ENCODE measurements at places on chromosomes 12 and 14.
A peak's percentile ranks its signal among the peaks of the same experiment; 100 is the strongest.

- DNase-seq: no peak
Measured at GRCh38 chr12:18108611-18109010, 18.6 kb upstream of the RERGL start.

DNA sequence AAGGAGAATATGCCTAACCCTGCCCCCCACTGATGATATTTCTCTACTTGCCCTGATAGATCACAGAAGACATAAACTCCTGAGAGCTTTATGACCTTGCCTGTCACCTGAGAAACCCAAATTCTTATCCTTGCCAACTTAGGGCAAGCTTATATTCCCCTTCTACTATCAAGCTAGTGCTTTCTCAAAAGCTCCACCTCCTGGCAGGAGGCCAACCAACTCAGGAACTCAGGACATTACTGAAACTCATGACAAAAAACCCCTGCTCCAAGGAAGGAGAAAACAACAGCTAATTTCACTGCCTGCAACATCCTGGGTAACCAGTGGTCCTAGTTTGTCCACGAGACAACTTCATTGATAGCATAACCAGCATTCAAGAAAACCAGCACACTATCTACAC, 60.9 kb upstream of the FSCB start:
- no peak for DNase-seq

GRCh38 chr14:68568907-68569897, 223.7 kb downstream of the ZFP36L1 start:
- no peak for DNase-seq

DNA sequence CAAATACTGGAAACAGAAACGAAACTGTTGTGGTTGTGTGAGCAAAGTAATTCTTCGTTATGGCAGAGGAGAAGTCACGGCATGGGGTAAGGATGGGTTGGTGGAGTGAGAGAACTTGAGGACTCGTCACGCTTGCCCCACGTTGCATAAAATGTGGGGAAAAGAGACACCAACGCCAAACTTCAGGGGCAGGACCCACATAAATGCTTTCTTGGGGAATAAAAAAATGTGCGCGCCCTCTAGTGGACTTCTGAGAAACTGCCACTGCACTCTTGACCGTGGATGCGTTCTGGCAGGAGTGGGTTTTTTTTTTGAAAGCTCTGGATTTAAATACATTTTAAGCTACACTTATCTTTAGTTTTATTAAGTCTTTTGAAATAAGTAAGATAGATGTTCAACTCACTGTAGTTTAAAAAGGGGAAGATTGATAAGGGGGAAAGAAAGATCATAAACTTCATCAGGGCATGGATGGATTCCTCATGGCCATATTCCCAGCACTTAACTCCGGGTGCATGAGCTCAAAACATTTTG, 4.1 kb upstream of the IGF1 start:
- peak; percentile 71 for DNase-seq

DNA sequence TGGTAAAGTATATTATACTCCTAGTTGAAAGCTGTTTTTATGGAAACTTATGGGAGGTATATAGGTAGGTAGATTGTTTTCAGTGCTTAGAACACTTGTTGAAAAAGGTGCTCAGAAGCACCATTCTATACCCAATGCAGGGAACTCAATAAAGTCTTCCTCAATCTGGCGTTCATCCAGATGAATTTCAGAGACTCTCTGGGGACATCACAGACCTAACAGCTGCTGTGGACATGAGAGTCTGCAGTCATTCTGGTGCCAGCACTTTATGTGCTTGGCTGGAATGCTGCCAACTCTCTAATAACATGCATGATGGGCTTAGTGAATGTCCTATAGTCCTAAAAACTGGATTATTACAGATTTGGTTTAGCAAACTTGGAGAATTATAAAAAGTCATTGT, 115.9 kb downstream of the NTN4 start:
- DNase-seq: peak; percentile 87

GRCh38 chr12:111368788-111369495, at the start of gene PHETA1:
Gene PHETA1 (minus strand): TSS chr12:111369095. CDS start chr12:111363427, 5,668 bp downstream.
- peak; percentile 88 for DNase-seq

DNA sequence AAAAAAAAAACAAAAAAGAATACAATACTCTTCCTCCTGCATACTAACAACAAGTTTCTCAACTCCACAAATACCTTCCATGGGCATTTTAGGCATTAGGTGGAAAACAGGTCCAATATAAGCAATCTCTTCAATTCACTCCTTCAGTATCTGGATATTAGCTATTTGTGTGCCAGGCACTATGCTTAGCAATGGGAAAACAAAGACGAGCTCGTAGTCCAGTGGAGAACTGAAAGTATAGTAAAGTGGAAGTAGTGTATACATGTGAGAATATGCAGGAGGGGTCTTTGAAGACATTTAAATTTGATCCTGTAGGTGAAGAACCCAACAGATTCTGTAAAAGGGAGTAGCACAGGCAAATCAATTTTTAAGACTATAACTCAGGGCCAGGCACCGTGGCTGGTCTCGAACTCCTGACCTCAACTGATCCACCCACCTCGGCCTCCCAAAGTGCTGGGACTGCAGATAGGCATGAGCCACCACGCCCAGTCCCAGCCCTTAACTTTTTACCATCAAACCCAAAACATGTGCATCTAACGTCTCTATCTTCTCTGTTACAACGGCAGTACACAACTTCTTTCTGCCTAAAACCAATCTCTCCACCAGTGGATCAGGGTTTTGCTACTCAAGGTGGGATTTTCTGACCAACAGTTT, 10.6 kb downstream of the HECTD1 start:
- no peak for DNase-seq

DNA sequence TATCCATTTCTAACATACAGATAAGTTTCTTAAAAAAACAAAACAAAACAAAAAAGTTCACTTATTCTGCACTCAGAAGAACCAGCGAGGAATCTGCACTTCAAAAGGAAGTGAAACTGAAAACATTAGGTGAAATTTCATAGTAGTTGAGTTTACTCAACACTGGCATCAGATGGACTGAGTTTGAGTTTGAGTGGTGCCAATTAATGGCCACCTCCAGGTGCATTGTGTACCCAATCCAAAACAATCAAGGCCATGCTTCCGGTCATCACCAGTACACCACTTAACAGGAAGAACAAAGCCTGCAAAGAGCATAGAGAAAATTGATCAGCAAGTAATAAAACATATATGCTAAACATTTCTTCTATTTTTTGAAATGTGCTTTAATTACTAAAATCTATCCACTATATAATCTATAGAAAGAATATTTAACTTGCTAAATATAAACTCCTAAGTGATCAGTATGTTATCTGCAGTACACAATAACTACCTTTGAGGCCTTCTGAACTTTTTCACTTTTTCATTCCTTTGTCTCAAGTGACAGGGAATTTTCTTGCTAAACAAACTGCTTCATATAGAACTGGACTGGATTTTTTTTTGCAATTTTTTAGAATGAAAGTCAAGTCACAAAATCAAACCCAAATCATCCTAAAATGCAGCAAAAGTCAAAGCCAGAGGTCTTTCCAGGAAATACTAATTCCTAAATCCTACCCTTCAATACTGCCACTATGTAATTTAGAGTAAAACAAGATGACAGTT, 11.5 kb downstream of the SLC38A2 start:
- DNase-seq: no peak

DNA sequence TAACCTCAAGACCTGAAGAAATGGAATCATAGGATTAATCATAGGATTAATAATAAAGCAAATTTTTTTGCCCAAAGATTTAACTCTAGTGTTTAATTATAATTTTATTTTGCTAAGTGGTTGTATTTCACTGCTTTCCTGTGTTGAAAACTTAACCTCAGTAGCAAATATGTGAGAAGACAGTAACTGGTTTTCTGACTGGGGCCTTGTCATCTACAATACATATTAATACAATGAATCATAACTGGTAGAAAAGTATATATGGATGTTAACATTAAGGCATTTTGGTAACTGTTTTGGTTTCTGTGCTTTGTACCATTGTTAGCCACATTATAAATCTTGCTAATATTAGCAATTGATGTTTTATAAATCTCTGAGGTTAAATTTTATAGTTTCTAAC, 92.2 kb downstream of the ACSS3 start:
- DNase-seq: no peak

GRCh38 chr14:23660290-23661226, 24.4 kb downstream of the DHRS2 start:
- DNase-seq: no peak

DNA sequence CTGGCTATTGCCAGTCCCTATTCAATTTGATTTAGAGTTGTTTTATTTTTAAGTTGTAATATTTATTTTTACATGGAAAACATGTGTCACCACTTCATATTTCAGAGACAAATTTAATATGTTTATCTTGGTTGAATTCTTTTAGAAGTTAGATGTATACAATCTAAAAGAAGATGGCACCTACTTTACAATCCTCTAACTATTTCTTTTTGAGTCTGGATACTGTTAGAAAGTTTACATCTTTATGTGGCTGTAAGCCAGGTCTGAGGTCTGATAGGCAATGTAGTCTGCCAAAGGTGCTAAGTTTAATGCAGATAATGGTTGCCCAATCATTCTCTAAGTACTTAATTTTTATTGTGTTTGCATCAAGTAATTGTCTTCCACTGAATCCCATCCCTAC, 7.2 kb upstream of the LMO3 start:
- no peak for DNase-seq

DNA sequence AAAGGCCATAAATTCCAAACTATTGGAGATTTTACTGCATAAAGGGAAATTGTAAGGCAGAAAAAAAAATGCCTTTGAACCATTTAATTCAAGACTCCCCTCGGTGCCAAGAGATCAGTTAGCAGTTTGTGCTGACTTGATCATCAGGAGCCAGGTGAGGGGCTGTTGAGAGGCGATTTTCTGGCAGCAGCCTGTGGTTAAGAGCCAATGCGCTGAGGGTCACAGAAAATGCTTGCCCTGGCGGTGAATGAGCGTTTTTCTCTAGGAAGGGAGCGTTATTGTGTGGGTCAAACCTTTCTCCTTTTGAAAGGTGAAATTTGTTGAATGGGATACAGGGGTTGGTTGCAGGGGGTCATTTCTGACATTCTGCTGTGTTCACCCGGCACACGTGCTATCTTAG, 4.7 kb downstream of the SRRM4 start:
- no peak for DNase-seq

GRCh38 chr14:53848854-53849253, 107.8 kb downstream of the BMP4 start:
- no peak for DNase-seq

DNA sequence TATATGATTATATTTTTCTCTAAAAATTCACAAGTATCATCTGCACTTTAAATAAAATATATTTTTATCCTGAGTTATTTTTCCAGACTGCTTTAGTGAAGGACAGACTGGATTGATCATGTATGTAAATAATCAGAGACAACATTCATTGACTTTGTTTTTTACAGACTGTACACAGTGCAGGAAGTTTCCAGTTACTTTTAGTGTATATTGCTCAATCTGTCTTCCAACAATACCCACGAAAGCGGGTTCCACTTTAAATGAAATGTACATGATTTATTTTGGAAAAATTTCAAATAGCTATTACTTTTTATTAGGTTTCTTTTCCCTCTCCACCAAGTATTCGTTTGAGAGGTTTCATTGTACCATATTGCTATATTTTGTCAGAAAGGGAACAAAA, 497.0 kb downstream of the FSCB start:
- no peak for DNase-seq

DNA sequence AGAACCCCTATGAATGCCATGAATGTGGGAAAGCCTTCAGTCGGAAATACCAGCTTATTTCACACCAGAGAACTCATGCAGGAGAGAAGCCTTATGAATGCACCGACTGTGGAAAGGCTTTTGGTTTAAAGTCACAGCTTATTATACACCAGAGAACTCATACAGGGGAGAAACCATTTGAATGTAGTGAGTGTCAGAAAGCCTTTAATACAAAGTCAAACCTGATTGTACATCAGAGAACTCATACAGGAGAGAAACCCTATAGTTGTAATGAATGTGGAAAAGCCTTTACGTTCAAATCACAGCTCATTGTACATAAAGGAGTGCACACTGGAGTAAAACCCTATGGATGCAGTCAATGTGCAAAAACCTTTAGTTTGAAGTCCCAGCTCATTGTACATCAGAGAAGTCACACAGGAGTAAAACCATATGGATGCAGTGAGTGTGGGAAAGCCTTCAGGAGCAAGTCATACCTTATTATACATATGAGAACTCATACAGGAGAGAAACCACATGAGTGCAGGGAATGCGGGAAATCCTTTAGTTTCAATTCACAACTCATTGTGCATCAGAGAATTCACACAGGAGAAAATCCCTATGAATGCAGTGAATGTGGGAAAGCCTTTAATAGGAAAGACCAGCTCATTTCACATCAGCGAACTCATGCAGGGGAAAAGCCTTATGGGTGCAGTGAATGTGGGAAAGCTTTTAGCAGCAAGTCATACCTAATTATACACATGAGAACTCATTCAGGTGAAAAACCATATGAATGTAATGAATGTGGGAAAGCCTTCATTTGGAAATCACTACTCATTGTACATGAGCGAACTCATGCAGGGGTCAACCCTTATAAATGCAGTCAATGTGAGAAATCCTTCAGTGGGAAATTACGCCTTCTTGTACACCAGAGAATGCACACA, 22.3 kb downstream of the ZNF268 start:
- DNase-seq: no peak

DNA sequence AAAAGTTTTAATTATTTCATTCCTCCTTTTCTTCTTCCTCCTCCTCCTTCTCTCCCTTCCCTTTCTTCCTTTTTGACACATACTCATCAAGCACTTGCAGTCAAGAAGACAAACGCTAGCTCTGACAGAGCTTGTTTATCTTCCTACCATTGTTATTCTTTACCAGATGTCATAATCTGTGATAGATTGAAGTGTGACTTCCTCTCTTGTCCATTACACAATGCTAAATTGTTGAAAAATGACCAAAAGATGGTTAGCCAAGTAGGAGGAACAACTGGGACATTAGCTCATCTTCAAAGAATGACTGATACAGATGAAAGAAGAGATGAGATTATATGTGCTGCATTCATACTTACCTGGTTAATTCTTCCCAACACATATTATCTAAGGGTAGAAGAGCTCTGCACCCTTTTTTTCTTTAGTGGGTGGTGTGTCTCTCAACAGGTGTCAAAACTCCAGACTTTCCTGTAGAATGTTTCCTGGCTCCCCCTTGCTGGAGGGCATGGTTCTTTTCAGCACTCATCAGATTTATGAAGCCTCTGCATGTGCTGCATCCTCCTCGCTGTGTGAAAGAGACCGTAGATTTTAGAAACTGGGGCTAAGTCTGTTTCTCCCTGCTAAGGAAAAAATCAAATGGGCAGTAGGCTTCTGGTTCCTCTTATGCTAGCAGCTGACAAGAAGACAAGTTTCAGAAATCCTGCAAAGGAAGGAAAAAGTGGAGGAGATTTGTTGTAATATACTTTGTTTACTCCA, 147.1 kb downstream of the TMX1 start:
- DNase-seq: no peak

DNA sequence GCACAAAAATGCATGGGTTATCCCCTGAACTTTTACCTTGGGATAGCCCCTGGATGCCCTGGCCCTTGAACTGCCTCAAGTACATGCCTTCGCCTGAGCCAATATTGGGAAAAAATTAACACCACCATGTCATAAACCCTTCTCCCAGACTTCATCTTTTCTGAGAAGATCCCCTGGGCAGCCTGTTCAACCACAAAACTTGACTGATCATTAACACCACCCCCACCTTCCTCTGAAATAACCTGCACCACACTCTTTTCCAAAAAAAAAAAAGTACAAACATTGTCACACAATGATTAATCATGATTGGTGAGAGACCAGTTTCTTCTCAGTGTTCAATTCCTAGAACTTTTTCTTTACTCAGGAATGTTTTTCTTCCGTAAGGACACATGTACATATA, 217.9 kb downstream of the PAX9 start:
- no peak for DNase-seq

Data from SJCRH30 (cell line).